Stimulated activated CD4-positive, alpha-beta T cell treated with anti-CD3 and anti-CD28 coated beads, Interleukin-15, amount 100 ng/mL, for 48 hours (primary cell): ENCODE measurements at places on chromosomes 11 and 22.

DNA sequence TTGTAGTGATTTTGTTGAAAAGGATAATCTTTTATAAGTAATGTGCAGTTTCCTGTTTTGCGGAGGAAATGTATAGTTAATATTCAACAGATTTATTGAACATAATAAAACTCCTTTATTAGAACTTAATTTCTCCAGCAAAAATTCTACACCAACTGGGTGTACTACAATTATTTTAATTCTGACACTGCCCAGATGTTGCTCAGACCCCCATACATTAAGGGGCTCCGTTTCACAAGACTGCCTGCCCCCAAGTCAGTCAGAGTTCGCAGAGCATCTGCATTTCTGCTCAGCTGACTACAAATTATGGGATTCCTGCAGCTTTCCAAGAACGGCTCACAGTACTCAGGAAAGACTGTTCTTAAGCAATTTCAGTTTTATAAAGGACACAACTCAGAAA, 6.2 kb downstream of the CEP57 start:
- no peak for DNase-seq

DNA sequence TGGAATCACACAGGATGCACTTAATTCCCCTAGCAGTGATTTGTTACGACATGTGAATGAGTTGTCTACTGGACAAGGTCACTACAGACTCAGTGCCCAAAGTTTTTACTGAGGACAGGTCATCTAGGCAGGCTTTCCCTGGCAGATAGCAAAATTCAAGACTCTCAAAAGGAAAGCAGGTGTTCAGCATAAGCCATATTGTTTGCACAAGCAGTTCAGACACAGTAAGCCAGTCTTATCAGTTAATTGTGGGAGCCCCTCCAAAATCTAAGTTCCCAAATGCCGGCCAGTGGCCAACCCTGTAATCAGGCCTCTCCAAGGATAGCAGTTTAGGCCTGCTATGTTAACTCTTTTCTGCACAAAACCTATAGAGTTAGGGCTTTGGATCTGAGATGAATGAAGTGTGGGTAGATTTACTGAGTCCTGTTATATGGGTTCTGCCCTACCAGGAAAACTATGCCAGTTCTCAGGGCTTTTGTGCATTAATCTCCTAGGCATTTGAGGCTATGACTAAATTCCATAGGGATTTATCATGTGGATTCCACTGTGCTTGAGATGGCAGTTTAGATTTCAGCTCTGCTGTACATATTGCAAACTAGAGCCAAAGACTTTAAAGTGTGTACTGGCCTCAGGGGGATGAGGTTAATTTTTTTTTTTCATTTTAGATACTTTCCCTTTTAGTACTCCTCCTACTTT, 4.8 kb upstream of the ARHGEF12 start:
- DNase-seq, result no peak

- no peak for DNase-seq
Observed at GRCh38 chr22:35204807-35205775, 52.2 kb upstream of the HMGXB4 start.

- no peak for DNase-seq
Observed at GRCh38 chr22:36756746-36757655, 18.9 kb downstream of the IFT27 start.

- no peak for DNase-seq
Observed at GRCh38 chr11:20966489-20966888, 297.1 kb downstream of the NELL1 start.

GRCh38 chr11:123241874-123242543, 47.0 kb upstream of the CLMP start:
- DNase-seq, result no peak

GRCh38 chr22:37017356-37017755, 1.9 kb downstream of the TST start:
- no peak for DNase-seq

GRCh38 chr22:36334821-36335603, 52.8 kb downstream of the MYH9 start:
- no peak for DNase-seq

GRCh38 chr11:83520849-83521248, 234.7 kb upstream of the CCDC90B start:
- no peak for DNase-seq

- peak; percentile 66 for DNase-seq
Observed at GRCh38 chr22:37267135-37267587, 15.1 kb upstream of the CYTH4 start.

DNA sequence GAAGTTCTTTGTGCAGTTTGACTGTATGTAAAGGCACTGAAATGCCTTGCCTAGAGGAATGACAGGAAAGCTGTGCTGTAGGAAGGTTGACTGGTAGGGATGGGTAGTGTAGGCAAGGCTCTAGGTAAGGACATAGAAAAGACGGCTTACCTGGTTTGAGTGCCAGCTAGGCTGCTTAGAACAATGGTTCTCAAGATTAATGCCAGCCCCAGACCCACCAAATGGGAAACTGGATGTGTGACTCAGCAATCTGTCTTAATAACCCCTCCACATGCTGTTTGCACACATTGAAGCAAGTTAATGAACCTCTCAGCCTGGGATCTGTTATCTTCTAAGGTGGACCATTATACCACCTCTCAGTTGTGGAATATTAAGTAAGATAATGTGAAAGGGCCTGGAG, 3.7 kb downstream of the RPS3 start:
- no peak for DNase-seq

DNA sequence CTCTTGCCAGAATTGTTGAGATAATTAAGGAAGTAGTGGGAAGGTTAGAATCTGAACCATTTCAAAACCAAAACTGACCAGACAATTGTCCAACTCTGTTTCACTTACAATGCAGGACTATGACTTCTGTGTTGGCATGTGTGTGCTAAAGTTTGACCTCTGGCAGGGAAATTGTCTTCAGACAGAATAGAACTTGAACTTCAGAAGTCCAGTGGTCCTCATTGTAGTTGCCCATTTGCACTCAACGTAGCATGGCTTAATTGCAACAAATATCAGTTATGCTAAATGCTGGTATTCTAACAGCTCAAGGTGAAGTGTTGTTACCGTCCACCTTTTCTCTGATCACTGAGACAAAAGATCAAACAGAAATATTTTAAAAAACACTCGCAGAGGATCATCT, 47.2 kb downstream of the BLID start:
- DNase-seq, result no peak

- no peak for DNase-seq
Observed at GRCh38 chr11:19546325-19546724, 166.3 kb upstream of the NAV2 start.

DNA sequence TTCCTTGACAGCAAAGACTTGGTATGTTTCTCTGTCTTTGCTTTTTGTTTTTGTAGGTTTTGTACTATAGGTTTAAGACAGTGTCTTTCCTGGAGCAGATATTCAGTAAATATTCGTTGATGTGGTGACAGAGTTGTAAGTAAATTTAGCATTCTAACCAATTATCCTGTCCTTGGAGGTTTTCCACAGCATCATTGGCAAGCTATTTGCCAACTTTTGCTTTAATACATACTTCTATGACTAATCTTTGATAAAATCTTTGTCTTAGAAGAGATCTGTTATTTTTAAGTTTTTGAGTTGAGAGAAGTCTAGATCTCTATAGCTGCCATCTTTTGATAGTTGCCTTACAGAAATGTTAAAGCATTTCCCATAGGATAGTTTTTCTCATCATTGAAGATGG, 3.8 kb downstream of the USP47 start:
- no peak for DNase-seq

DNA sequence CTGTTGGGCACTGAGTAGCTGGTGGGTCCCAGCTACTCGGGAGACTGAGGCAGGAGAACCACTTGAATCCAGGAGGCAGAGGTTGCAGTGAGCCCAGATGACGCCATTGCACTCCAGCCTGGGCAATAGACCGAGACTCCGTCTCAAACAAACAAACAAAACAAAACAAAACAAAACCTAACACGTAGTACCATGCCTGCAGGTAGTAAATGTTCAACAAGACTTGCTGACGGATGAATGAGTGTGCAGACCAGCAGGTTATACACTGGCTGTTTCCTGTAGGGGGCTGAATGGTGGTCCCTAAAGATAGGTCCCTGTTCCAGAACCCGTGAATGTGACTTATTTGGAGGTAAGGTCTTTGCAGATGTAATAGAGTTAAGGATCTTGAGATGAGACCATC, 12.8 kb upstream of the MRGPRD start:
- no peak for DNase-seq

- no peak for DNase-seq
Observed at GRCh38 chr11:63887386-63887999, 29.5 kb downstream of the RCOR2 start.

GRCh38 chr11:113577356-113578032, 102.3 kb upstream of the DRD2 start:
- no peak for DNase-seq

- DNase-seq, result no peak
Observed at GRCh38 chr11:69537855-69538640, 56.6 kb downstream of the LINC01488 start.

DNA sequence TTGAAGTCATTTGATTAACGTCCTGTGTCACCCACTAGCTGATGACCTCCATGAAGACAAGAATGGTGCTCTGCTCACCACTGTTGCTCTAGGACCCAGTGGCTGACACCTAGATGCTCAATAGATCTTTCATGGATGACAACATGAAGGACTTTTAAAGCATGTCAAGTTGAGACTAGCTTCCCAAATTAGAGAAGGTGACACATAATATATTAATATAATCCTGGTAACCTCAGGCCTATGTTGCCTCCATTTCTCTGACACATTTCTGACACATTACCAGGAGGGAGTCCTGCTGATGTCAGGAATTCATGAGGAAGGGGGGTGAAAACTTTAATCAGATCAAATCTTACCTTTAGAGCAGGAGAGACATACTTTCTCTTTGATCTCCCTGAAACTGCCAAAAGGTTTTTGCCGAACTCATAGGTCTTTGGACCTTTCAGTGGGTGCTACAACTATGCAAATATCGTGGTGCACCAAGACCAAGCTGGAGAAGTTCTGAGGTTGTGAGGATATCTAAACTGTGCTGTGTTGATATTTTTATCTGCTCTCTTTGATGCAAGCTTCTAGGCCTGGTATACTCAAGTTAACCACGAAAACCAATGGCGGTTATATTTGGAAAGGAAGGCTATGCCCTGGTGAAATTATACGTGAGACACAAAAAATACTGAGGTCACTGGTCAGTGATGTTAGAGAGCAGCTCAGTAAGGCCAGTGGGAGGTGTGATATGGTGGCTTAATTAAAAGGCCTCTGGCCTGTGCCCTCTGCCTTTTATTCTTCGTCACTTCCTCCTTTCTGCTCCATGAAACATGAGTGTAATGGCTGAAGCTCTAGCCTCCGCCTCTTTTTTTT, 13.2 kb upstream of the AMPD3 start:
- DNase-seq, result no peak

GRCh38 chr11:111093061-111093460, 152.5 kb upstream of the POU2AF2 start:
- no peak for DNase-seq

- DNase-seq, result no peak
Observed at GRCh38 chr11:82682003-82682751, 51.5 kb downstream of the FAM181B start.

DNA sequence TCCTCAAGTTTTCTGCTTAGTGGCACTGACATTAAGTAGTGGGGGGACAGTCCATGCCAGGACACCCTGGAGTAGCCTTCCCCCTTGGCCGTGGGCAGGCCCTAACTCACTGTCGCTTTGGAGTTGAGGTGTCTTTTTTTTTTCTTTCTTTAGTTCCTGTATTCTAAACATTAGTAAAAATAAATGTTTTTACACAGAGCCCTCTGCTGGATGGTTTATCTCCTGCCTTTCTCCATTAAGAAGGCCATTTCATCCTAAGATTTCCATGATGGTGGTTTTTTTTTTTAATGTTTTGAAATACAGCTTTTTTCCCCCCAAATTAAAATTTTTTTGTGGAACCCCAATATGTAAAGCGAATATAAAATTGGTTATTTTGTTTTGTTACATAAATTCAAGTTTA, 1.8 kb upstream of the TIGD3 start:
- DNase-seq, result no peak

- DNase-seq, result no peak
Observed at GRCh38 chr11:15307619-15308024, 192.9 kb downstream of the INSC start.

GRCh38 chr11:21456186-21456585, 736.7 kb upstream of the ANO5 start:
- DNase-seq, result no peak

DNA sequence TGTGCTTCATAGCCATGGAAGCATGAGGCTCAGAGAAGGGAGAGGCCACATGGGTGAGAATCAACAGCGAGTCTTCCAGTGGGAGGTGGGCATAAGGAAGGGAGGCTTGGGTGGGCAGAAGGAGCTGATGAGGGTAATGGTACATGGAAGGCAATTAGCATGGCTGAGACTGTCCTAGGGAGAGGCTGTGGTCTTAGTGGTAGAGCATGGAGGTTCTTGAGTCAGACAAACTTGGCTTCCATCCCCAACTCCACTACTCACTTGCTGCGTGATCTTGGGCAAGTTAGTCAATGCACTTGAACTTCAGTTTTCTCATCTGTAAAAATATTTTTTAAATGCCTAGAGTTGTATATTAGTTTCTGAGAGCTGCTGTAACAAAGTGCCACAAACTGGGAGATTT, 227.2 kb upstream of the E2F8 start:
- DNase-seq, result no peak

DNA sequence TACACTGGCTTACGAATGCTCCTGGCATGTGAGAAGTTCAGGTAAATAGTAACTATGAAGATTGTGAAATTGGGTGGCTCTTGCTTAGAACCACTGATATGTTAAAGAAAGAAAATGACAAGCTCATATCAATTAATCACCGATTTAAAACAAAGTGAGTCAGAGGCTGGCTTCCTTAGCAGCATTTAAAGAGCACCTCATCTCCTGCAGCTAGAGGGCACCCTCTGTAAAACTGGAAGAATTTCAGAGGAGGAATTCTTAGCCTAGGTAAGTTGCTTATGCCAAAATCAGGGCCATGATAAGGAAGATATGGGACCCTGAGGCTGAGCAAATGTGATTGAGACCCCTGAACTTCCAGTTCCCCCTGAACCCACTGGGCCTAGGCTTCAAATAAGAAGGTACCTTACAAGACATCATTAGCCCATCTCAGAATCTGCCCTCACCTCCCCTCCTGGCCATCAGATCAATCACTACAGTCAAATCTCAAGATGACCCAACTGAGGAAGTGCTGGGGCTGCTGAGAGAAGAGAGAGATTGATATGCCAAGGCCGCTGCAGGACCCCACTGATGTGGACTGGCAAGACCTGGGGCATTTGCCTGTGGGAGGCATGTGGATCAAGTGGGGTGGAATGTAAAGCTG, 8.6 kb upstream of the CD3E start:
- DNase-seq, result no peak

DNA sequence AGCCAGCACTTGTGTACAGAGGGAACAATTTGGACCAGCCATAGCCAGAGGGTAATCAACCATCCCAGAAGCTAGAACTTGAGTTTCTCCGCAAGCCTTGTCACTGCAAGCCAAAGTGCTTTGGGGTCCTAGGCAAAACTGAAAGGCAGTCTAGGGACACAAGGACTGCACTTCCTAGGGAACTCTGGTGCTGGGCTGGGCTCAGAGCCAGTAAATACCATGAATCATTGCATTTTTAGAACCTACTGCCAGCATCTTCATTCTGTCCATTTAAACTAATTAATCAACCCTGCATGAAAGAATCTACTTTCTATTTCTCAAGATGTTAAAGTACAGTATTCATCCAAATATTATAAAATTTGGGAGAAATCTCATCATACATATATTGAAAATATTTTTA, 20.0 kb downstream of the PATE3 start:
- DNase-seq, result no peak

GRCh38 chr11:59550368-59550841, 39.1 kb downstream of the OR4D9 start:
- DNase-seq, result peak; percentile 92

GRCh38 chr11:132358573-132358953, 988.1 kb downstream of the NTM start:
- no peak for DNase-seq
